SHP77 (cell line): ENCODE measurements at places on chromosomes 11 and 22.
A peak's percentile ranks its signal among the peaks of the same experiment; 100 is the strongest.

DNA sequence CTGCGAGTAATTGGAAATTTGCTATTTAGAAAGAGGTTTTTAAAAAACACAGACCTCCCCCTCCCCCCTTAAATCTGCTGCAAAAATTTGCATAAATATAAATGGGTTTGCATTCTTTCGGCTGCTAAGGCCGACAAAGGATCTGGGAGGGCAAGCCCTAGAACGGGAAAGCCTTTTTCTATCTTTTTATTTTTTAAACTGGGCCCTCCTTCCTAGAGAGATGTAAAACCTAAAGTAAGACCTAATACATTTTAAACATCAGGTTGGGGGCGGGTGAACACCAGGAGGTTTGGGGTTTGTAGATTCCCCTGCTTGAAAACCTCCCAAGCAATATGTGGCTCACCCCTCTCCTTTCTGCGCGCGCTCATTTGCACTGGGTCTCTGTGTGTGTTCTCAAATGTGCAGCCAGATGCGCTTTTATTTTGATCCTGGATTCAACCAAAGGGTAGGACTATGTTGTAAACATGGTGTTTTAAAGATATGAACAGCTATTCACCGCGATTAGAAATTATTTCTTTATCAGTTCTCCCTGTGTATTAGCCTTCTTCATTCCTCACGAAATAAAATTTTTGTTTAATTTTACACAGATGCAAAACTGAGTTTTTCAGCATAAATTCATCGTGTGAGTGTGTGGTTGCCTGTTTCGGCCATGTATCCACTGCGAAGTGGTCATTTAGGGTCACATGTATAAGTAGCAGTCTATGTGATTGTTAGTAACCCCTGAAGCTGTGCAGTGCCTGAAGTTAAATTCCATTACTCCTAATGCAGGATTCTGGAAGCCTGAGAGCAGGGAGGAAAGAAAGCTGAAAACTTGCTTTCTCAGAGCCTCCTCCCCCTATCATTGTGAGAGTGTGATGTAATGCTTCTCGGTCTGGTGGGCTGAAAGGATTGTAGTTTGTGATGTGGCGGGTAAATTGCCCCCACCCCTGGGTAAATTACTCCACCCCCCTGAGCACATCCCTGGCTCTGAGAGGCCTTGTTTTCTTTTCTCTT is 988 bp downstream of the TNRC6B start:
- DNase-seq: peak; percentile 20

- DNase-seq: peak; percentile 21
These were observed 49.5 kb upstream of the HSPA8 start for GRCh38 chr11:123111465-123111864.

GRCh38 chr11:115996125-115996807 is 492.1 kb upstream of the CADM1 start:
- DNase-seq: no peak

GRCh38 chr22:21921184-21921721 is 31.4 kb downstream of the PPM1F start:
- DNase-seq: no peak

DNA sequence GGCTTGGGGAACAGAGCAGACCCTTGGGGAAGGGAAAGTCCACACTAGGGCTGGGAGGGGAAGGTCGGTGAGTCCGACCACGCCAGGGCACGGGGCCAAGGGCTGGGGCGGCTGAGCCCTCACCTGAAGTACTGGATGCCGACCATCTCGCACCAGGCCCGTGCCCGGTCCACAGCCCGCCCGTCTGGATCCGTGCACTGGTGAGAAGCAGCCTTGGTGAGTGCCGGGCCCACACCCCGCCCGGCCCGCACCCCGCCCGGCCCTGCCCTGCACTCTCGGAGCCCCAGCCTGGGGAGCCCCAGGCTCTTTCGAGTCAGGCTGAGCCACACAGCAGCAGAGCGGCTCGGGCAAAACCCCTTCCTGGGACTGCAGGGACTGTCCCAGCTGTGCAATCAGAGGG is 1.9 kb upstream of the BAIAP2L2 start:
- DNase-seq: no peak

GRCh38 chr11:106262852-106263251 is 185.4 kb downstream of the AASDHPPT start:
- no peak for DNase-seq

DNA sequence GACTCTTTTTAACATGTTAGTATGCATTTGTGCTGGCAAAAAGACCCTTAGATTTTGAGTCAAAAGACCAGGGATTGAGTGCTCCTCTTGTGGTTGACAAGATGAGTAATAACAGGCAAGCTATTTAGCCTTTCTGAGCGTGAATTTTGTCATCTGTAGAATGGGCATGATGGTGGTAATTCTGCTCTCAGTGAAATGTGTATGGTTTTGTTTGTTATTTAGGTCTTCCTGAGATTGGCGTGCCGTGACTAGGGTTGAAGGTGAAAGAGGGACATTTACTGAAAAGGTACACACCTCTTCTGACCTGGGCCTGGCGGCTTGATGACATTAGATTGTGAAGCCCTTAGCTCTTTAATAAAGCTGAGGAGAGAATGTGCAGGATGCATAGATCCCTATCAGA is 8.4 kb upstream of the CEP295 start:
- DNase-seq: no peak

GRCh38 chr11:60390419-60390818 is 5.8 kb upstream of the MS4A14 start:
- no peak for DNase-seq

DNA sequence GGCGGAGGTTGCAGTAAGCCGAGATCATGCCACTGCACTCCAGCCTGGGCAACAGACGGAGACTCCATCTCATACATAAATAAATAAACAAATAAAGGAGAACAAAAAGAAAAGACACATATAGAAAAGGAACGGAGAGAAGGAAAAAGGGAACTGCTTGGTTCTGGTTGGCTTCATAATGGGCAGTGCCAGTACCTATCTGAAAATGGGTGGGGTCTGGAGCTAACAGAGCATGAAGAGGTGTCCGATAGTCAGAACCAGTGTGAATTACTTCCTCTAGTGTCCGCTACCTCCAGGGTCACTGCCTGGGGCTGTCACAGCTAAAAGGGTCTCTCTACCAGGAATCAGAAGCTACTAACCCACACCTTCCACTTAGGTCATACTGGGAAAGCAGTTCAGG is 27.2 kb upstream of the TTC28 start:
- no peak for DNase-seq

- DNase-seq: no peak
These were observed 9.5 kb upstream of the OOSP4A start for GRCh38 chr11:59954219-59954847.
